ENCODE measurements at places on chromosomes 2 and 18.

DNA sequence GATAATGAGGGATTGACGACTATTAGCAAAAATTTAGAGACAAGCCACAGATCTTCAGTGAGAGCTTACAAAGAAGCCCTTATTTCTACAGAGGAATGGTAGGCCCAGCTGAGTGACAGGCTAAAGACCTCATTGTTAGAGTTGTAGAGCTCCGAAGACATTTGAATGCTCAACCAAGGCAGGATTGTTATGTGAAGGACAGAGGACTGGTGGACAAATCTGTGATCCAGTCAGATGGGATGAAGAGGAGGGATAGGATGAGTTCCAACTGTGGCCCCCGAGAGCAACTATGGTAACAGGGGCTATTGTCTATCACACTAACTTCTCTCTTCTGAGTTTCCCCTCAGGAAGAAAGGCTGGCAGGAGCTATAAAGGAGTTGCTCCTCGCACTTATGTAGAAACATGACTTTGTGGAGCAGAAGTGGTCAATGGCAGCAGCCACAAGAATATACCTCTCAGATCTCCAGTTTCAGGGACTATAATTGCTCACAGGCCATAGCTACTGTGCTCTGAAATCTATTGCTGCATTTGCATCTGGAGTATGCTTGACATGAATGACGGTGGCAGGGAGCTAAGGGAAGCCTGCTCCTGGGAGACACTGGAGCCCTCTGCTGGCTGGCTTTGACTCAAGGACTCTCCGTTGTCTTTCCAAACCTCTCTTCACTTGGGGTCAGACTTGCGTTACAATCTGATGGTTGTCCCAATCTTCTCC, 50.3 kb upstream of the GREB1L start:
- no peak for DNase-seq

DNA sequence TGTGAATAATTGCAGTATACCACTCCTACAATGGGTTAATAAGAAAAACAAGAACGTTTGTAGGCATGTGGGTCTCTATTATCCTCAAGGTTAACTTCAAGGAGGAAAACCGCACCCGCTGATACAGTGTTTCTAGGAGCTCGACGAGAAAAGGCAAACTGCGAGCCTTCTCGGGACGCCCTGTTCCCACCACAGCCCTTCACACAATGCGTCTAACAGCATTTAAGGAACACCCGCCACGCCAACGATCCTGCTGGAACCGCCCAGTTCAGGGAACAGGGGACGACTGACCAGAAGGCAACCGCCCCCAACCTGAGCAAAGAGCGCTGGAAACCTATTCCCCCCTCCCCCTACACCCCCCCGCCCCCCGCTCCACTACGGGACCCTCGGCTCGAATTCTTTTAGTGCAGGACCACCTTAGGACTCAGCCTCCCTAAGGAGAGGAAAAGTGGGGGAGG, 710 bp upstream of the TMSB10 start:
- no peak for DNase-seq

- DNase-seq, result no peak
Measured at GRCh38 chr2:195318440-195319111, 338.4 kb upstream of the SLC39A10 start.

GRCh38 chr2:233912691-233913423, 4.3 kb upstream of the TRPM8 start:
- no peak for DNase-seq

DNA sequence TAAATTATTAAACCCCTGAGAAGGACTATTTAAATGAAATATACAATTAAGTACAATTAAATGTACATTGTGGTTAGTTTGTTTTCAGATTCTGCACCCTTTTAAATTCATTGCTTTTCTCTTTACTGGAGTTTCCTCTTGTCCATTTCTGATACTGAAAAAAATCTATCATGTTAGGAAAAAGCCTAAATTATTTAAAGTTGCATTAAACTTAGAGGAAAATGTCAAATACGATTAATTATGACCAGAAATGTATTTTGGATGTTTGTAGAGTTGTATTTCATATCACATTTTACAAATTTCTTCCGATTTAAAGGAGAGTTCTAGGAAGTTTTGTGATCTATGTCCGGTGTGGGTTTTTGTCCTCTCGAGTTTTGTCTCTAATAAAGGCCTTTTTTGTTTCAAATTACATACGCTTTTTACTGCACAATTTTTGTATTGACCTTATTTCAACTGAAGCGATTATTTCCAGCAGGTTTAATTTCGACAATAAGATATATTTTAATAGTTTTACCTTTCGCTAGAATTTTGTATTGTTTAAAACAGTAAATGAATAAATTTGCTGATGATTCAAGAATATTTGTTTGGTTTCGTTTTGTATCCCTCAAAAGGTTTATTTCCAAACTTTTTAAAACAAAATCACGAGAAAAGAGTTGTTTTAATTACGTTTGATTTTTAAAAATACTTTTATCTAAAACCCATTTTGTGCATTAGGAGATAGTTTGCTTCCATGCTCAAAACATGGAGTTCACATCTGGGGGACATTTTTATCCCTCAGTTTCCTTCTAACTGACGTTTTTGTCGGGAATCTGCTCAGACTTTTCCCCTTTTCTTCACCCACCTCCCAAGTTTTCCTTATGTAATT, 3.3 kb upstream of the SATB2 start:
- DNase-seq, result no peak

DNA sequence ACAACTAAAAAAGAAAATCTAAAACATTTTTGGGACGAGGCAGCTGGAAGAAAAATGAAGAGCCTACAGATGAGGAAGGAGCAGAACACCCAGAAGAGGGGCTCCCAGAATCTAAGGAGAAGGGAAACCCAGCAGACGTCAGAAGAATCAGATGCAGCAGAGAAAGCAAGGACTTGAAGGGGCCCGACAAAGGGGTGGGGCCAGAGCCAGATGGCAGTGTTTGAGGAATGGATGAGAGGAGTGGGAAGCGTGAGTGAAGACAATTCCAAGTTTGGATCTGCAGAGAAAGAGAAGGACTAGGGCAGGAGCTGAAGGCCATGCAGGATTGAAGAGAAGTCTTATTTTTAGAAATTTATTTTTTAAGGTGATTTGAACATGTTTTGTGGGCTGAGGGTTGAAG, 19.3 kb downstream of the PTMA start:
- DNase-seq, result no peak

DNA sequence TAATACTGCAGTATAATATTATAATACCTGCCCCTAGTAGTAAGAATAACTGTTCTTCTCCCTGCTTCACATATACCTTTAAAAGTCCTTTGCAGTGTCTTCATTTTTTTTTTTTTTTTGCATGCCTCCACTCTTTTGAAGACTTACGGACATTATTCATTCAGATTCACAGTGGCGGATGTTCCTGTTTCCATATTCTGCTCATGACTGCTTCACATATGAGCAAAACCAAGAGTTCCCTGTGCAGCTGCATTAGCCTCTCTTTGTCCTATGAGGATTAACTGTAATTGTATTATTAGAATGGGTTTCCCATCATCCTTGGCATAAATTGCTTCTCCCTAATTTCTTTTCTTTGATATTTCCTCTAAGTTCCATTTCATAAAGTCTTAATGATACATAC, 12.8 kb downstream of the IL18RAP start:
- DNase-seq, result no peak

All from GM12892 (cell line).